ENCODE measurements at places on chromosomes 12 and 14.

- no peak for DNase-seq
These were observed 367.4 kb downstream of the BTG1 start for GRCh38 chr12:91778091-91778832.

DNA sequence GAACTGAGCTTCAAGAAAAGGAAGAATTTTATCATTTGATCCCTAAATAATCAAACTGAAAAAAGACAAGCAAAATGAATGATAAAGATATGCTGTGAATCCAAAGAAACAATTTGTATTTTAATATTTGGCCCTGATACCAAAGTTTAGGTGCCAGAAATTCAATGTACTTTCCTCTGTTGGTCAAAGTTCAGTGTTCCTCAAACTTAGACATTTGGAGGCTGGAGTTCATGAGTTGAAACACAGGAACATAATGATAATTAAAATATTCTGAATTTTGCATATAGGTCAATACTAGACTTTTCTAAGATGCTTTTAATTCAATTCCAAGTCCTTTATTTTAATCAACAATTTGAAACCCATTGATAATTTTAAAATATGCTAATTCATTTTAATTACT lies 1007.7 kb upstream of the ATXN7L3B start:
- DNase-seq, result no peak

- DNase-seq, result no peak
These were observed 11.3 kb downstream of the BDKRB1 start for GRCh38 chr14:96267336-96267735.

- DNase-seq, result no peak
These were observed 21.3 kb upstream of the PAPLN start for GRCh38 chr14:73216030-73216429.

DNA sequence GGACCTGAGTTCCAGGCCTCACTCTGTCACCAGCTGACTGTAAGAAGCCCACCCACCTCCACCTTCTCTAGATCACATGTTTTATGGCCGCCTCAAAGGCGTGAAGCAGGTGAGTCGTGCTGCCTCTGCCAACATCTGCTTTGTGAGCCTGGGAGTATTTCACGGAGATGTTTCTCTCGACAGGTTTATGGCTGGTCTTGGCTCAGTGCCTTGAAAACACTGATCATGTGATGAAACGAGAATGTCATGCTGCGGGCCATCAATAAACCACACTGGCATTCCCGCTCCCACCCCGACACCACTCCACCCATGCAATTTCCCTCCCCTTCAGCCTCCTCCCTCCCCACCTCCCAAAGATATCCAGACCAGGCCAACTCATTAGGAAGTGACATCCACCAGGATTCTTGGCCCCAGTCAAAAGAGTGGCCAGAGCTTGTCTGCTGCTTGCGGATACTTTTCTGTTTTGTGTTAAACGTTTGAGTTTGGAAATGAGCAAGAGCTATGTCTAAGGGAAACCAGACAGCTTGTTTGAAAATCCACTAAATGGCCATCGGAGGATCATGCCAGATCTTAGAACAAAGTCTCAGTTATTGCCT lies 53.8 kb upstream of the NTF3 start:
- DNase-seq, result no peak

GRCh38 chr14:54627540-54628363 lies 60.8 kb downstream of the SAMD4A start:
- peak; percentile 32 for DNase-seq

DNA sequence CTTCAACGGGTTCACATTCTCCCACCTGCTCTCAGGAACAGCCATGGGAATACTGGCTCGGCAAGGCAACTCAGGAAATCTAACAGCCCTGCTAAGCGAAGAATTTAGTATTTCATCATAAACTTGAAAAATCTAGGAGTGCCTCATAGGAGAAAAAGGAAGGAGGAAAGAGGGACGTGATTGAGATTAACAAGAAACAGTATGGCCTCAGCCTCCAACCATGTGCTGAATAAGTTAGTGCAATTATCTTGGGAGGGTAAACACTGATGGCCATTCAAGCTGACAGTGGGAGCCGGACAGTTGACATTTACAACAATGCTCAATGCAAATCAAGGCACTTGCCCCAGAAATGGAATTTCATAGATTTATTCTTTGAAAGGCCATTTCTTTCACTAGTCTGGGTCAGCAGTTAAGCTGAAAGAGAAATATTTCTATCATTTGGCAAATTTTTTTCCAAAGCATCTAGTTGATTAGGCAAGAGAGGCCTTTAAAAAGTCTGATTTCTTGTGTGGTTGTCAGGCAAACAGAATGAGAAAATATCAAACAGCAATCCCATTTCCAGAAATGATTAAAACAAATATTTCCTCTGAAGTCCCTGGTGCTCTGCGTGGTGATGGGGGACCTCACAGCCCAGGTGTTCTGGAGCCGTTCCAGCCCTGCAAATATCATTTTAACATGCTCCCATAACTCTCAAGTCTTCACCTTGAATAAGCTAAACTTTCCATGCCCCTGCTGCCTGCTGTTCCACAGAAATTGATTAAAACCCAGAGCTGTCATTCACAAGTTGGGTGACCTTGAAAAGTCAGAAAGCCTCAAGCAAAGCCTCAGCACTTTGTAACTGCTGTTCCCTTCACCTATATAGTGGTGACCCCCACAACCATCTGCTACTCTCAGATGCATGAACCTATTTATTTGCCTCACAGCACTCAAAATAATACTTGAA lies 121.6 kb downstream of the PHLDA1 start:
- no peak for DNase-seq
